ENCODE measurements at places on chromosomes 1 and 21.

DNA sequence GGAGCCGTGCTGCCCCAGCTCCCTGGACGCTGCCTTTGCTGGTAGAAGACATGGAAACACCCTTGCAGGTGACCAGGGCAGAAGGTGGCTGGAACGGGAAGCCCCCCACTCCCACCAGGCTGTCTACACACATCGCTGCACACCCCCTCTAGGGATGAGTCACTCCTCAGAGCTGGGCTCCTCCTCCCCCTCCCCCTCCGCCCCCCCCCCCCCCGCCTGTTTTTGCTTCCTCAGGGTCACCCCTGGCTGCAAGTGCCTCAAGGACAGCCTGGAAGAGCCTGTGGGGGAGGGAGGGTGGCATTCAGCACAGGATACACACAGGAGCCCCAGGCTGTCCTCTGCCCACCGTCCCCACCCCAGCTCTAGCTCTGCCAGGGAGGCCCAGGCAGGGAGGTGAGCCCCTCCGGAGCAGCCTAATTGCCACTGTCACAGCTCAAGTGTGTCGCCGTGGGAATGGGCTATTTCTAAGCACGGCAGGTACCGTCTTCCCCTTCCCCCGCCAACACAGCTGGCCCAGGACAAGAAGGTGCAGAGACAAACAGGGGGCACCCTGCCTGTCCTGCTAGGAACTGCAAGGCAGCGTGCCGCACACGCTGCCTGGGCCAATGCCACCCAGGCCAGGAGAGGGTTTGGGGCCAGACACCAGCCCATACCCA lies 2.5 kb downstream of the FNDC10 start:
- no peak for DNase-seq

GRCh38 chr1:154896771-154897286 lies 26.7 kb upstream of the KCNN3 start:
- no peak for DNase-seq

- no peak for DNase-seq
These were observed 14.7 kb downstream of the CLSTN1 start for GRCh38 chr1:9809100-9809510.

GRCh38 chr1:8600336-8600735 lies 217.1 kb downstream of the RERE start:
- DNase-seq = no peak

DNA sequence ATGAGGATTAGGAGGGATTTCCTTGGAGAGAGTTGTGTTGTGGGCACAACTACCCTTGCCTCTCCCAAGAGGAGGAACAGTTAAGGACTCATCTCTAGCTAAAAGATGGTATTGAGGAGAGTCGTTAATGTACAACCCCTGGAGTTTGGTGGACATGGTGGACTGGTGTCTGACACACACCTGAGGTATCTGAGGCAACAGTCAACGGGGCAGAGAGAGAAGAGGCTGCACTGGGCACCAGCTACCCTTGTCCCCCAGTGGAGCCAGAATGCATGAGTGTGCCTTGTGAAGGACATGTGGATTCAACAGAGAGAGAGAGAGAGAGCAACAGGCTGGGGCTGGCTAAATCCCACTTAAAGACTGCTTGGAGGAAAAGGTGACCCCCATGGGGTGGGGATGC lies 13.0 kb downstream of the RAB7B start:
- DNase-seq = no peak

DNA sequence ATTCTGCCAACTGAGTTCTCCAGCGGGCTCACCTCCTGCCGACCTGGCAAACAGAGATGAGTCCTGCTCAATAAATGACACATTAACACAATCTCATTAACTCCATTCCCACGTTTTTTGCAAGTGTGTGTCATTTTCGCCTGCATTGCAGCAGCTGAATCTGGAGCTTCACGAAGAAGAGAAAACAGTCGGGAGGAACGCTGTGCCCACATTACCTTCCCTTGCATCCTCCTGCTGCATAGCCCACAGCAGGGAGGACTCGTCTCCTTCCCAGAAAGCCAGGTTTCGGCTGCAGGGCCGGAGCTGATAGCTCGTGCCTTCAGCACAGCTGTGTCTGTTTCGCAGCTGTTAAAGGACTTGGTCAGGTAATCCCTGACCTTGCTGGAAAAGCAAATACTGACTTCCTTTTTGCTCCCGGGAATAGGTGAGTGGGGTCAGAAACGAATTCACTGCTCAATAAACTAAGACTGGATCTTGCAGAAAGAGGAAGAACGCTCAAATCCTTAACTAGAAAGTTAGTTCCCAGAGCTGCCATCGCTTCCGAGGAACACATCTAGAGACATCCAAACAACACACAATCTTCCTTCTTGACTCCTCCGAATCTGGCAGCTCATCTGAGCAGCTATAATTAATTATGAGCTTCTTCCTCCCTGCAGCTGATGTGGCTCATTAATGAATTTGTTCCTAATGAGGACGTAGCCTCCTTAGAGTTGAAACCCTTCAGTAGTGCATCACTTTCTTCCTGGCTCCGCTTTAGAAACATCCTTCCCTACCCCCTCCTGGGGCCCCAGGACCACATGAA lies 33.0 kb downstream of the KANK4 start:
- DNase-seq = no peak

- no peak for DNase-seq
These were observed 119.7 kb downstream of the UCHL5 start for GRCh38 chr1:192939440-192939839.

- DNase-seq = no peak
These were observed 243.1 kb upstream of the PKN2 start for GRCh38 chr1:88441022-88441421.

GRCh38 chr1:105608713-105609112 lies 1447.8 kb upstream of the PRMT6 start:
- DNase-seq = no peak

DNA sequence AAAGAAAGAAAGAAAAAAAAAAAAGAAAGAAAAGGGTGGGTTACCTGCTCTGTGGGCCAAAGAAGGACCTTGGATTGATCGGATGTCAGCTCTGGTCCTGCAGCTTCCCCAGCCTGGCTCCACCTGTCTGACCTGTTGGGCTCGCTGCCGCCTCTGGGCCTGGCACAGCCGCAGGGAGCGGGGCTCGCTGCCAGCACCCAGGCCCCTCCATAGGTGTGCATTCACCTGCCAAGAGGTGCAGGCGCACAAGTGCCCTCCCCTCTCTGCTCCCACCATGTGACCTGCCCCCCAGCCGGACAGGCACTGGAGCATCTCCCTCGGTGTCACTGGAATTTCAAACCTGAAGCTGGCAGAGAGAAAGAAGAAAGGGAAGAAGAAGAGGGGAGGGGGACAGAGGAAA lies 33.1 kb upstream of the GPR157 start:
- no peak for DNase-seq

- no peak for DNase-seq
These were observed 152.4 kb downstream of the LEPR start for GRCh38 chr1:65572701-65573421.

GRCh38 chr1:218887141-218887925 lies 286.3 kb upstream of the LYPLAL1 start:
- DNase-seq = no peak
